ENCODE measurements at places on chromosomes 3 and 15.

GRCh38 chr3:160471892-160472291 is 22.3 kb upstream of the TRIM59 start:
- DNase-seq = no peak

DNA sequence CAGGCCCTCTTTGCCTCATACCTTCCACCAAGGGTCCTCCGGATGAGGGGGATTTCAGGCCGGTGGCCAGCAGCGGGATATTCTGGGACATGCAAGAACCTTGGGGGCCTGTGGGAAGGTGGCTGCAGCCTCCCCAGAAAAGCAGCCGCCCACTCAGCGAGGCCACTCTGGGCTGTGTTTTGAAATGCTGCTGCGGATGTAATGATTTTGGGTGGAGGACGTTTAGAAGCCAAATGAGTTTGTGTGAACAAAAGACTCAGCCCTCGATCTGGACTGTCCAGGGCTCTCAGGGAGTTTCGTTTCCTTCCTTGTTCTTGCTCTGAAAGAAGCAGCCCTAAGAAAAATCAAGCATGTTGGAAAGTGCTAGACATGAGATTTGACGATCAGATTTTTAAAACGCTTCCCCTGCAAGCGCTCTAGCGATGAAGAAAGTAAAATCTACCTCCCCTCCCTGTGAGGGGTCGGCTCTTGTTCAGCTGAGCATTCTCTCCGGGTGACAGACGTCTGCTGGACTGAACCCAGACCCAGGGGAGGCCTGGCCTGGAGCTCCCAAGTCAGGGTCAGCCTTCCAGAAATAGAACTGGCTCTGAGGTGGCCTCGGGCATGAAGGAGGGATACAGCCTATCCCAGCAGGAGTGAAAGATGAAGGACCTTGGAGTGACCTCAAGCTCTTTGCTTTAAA is 12.9 kb downstream of the HEG1 start:
- no peak for DNase-seq

GRCh38 chr3:8911781-8912180 is 51.5 kb downstream of the RAD18 start:
- no peak for DNase-seq

DNA sequence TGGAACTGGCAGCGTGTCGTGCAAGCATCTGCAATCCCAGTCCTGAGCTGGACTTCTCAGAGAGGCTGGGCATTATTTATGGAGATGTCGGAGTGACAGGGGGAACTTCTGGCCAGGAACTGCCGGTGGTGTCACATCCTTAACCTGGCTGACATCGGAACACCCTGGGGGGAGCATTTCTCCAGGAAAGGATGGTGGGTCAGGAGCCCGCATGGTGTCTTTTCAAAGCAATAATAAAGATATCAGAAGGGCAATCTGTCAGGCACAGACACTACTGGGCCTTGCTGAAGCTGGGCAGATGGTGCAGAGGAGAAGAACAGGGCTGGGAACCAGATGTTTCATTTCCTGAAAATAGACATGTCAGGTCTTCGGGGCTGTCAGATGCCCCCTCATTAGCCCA is 133.5 kb downstream of the WNT7A start:
- no peak for DNase-seq

GRCh38 chr3:50447290-50447840 is 56.1 kb downstream of the CACNA2D2 start:
- no peak for DNase-seq

- DNase-seq = no peak
Measured at GRCh38 chr3:13563321-13563720, 14.4 kb downstream of the FBLN2 start.

GRCh38 chr15:46723308-46723707 is 994.0 kb upstream of the SEMA6D start:
- DNase-seq = no peak

- DNase-seq = no peak
Measured at GRCh38 chr3:132730891-132731580, 8.8 kb upstream of the NPHP3 start.

- no peak for DNase-seq
Measured at GRCh38 chr3:185422677-185423076, 59.7 kb downstream of the MAP3K13 start.

DNA sequence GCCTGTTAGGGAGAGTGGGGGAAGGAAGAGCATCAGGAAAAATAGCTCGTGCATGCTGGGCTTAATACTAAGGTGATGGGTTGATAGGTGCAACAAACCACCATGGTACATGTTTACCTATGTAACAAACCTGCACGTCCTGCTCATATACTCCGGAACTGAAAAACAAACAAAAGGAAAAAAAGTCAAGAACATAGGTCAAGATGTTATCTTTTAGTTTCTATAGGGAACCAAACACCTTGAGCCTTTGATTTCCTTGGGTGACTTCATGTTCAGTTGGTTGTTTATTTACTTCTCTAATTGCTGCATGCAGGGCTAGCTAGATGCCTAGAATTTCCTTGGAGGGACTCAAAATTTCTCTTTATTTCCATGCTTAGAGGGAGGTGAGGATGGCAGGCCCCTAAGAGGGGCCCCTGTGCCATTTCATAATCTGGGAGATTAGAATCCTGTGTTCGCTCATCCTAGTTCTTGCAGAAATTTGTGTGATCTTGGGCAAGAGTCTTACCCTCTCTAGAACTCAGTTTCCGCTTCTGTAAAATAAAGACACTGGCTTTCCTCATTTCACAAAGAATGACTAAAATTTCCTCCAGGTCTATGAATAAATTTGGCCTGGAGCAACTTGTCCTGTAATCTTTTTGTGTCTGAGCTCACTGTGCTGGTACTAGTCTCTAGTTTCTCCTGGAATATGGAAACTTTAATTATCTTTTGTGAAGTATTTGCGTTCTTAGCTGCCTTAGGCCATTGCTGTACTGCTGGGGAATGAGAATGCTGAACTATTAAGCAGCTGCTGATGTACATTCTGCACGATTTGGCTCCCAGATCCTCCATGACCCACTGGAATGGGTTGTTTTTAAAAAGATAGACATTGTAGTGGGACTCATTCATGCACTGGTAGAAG is 457.5 kb downstream of the EDEM1 start:
- no peak for DNase-seq

- no peak for DNase-seq
Measured at GRCh38 chr3:171416061-171416460, 44.1 kb downstream of the TNIK start.

GRCh38 chr3:192033246-192033645 is 572.3 kb downstream of the PYDC2 start:
- DNase-seq = no peak

- DNase-seq = no peak
Measured at GRCh38 chr3:46930166-46930944, 46.2 kb downstream of the CCDC12 start.

DNA sequence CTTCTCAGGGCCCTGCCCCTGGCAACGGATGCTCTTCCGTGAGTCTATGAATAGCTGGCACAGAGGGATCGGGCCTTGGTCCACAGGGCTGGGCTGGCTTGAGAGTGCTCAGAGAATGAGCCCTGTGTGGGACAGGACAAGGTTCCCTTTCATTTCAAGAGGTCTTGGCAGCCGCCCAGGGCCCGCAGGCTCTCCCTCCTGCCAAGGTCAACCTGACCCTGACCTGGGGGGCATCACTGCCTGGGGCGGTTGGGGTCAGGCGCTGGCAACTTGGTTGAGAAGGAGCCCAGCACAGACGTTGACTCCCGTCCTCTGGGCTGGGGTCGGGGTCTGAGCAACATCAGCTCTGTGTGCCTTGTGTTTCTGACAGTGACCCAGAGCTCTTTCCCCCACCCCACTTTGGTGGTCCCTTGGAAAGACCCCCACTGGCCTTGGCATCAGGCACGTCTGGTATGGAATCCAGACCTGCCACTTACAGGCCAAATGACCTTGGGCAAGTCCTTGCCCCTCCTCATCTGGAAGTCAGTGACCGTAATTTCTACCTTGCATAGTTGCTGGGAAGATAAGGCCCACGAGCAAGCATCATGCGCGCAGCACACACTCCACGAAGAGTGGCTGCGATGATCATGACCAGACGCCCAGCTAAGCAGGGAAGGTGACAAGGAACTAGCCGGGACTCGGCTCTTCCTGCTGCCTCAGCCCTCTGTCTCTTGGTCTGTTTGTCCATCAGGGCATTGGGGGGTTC is 36.4 kb downstream of the EPHB3 start:
- no peak for DNase-seq

DNA sequence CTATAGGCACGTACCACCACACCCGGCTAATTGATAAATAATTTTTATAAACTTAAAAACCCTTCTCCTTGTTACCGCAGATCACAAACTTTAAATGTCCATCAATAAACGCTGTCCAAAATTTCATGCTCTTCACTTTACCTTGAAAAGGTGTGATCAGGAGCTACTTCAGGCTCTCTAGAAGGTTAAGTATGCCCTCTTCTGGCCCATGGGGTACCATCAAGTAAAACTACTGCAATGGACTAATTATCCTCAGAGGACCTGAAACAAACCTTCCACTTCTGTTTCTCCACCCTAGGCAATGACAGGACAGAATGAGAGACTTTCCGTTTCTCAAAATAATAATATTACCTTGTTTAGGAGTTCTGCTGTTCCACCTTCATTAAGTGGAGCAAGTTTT is 9.2 kb downstream of the LZTFL1 start:
- DNase-seq = no peak

GRCh38 chr3:161393803-161394202 is 22.5 kb upstream of the SPTSSB start:
- DNase-seq = no peak

DNA sequence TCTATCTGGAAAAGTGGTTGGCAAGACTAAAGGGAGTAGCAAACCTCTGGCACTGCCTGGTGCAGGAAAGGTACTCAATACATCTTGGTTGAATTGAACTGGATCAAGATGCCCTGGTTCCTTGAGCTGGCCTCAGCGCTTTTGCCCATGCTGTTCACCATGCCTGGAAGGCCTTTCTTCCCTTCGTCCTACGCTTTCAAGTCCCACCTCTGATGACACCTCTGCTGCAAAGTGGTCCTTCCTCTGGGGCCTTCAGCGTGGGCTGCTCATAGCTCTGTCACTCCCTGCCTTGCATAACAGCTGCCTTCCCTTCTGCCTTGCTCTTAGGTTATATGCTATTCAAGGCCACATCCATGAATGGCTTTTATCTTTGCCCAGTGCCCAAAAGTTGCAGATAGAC is 23.0 kb downstream of the ITGA11 start:
- no peak for DNase-seq

GRCh38 chr3:114800272-114801031 is 346.6 kb downstream of the ZBTB20 start:
- no peak for DNase-seq

DNA sequence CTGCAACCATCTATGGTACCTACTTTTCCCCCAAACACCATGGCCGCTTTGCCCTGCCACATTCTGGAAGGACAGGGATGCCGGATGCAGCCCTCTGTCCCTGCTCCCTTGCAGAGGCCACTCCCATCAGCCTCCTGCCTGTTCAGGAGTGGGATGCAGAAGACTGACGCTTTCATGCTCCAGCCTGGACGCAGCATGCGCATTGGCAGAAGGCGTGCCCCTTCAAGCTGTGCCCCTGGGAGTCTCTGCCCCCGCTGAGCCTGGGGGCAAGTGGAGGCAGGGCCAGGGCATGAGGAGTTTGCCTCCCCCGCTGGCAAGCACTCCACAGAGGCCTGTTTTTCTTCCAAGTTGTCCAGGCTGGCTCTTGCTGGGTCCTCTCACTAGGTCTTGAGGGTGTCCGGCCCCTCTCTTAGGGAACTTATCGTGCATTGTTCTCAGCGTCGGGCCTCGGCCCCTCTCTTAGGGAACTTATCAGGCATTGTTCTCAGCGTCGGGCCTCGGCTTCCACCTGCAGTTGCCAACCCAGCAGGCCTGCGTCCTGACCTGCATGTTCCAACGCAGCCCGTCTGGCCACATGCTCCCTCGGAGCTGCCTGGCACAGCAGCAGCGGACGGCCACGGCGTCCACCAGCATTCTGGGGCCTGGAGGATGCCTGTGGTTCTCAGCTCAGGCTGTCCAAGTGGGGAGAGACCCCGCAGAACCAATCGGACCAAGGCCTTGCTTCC is 14.6 kb upstream of the SNRPA1 start:
- DNase-seq = no peak

GRCh38 chr3:175127075-175127662 is 268.0 kb downstream of the NAALADL2 start:
- DNase-seq = no peak

DNA sequence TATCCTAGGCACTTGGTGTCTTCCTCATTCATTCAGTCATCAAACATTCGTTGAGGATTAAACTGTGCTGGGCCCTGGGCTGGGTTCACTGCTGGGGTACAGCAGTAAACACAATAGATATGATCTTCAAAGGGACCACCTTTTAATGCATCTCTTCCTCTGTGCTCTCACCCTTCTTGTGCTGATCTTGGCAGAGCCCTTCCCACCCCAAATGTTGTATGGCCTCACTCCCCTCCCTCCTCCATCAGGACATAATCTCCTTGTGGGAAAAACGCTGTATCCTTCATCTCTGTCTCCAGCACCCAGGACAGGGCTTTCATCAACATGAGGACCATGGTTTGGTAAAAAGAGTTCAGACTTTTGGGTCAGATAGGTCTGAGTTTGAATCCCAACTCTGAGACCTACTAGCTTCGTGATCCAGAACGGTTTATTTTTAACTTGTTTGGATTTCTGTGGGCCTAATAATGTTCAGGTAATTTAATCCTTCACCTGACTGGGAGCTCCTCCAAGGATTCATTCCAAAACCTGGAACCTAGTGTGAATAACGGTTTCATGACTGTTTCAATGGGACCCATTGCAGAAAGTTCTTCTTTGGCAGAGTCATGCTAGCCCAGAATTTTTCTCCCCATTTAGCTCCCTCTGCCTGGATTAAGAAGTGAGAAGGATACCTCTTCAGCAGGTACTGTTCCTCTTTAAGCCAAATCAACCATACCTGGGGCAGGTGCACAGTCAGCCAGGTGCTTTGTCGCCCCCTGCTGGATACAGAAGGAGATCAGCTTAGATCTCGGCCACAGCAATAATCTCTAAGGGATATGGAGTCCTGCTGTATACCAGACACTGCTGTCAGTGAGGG is 5.2 kb upstream of the WNT7A start:
- no peak for DNase-seq

GRCh38 chr3:179486806-179487205 is 35.5 kb upstream of the GNB4 start:
- no peak for DNase-seq

- DNase-seq = no peak
Measured at GRCh38 chr3:15011174-15011573, 53.9 kb downstream of the MRPS25 start.

GRCh38 chr15:94294556-94294955 is 63.2 kb downstream of the MCTP2 start:
- DNase-seq = no peak

DNA sequence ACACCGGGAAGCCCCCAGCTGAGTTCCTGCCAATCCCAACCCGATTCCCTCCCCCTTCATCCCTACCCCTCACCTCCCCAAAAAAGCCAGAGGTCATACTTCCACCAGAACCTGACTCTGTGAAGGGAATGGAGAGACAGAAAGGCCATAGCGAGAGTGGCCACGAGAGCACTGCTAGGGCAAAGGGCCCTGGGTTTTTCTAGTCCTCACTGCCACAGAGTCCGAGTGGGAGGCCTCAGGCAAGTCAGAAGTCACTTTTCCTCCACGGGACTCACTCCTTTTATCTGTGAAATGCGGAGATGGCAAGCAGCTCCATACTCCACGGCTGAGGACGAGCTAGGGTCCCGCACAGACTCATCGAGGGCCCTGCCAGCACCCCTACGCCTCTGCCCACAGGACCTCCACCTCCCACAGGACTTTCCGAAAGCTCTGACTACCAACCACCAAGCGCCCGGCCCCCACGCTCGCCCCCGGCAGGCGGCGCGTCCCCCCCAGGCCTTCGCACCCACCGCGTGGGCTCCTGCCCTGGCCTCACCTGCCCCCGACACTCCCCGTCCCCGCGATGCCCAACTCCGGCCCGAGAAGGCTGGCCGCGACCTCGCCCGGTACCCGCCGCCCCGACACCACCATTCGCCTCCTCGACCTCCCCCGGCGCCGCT is 792 bp downstream of the ATP13A3 start:
- peak; percentile 50 for DNase-seq

- DNase-seq = no peak
Measured at GRCh38 chr15:89203705-89204273, 17.6 kb downstream of the RLBP1 start.
